Dermis microvascular lymphatic vessel endothelial cell (primary cell): ENCODE measurements at places on chromosomes 11 and 22. TPM values are rescaled to one million over a fixed set of nuclear protein-coding genes. Genes with fewer than 3 reads are reported as not detected.

ANO5 gene
- under 0.01 and 0.25 TPM in 2 replicates for total RNA-seq

KCNA4 gene
- total RNA-seq = not detected in 2 replicates

NNMT gene
- total RNA-seq = 133 and 251 TPM in 2 replicates

RAB36 gene
- total RNA-seq = 0.51 and 0.77 TPM in 2 replicates

RFPL3 gene
- total RNA-seq = not detected in 2 replicates

NPAS4 gene
- total RNA-seq = not detected in 2 replicates
